ENCODE measurements at places on chromosomes 4 and X.

GRCh38 chrX:20267931-20268701, 1.4 kb upstream of the RPS6KA3 start:
- no peak for DNase-seq

GRCh38 chr4:78762529-78762928, 13.6 kb upstream of the BMP2K start:
- no peak for DNase-seq

DNA sequence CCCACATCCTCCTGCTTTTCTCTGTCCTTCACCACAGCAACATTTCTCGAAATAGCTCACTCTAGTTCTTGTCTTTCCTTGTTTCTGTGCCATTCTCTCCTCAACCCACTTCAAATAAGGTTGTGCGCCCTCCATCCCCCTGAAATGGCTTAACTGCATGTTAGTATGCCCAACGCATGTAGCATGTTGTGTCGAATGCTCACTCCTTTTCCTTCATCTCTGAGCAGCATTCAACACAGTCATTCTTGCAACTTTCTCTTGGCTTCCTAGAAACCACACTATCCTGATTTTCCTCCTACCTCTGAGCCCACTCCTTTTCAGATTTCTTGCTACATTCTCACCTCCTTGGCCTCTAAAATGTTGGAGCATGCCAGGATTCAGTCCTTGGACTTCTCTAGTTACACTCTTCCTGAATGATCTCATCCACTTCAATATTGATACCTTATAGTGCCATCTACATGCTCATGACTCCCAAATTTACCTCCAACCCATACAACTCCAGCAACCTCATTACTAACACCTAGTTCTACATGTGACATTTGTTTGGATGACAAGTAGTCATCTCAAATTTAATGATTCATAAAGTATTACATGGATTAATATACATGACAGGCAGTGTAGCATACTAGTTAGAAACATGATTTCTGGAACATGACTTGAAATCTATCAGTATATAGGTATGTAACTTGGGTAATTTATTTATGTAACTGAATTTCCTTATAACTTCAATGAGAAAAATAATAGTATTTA, 22.3 kb downstream of the RBMX start:
- no peak for DNase-seq

DNA sequence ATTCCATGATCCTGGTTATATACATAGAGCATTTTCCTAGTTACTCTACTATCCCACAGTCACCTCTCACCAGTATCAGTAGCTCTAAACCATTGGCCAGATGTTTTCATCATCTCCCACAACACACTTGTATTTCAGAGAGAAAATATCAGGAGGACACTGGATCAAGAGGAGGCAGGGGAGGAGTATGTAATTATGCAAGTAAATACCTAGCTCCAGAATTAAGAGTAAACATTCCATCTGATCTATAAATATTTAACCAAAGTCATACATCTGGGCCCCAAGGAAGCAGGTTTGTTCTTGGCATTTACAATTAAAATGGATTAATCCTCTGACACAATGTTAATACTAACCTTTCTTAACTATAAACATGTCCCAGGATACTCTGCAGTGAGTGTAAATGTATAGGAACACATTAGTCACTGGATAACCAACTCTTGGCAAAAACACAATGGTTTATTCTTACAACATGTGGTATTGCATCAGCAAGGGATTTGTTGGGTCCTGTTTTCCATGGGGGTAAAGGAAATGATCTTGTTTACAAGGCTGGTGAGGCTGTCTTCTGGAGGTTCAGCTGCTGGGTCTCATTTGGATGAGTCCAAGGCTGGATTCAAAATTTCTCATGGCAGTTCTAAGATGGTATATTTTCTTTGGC, 170.1 kb downstream of the ATG4A start:
- DNase-seq, result no peak

- DNase-seq, result no peak
Measured at GRCh38 chrX:153864101-153864500, 21.9 kb downstream of the L1CAM start.

DNA sequence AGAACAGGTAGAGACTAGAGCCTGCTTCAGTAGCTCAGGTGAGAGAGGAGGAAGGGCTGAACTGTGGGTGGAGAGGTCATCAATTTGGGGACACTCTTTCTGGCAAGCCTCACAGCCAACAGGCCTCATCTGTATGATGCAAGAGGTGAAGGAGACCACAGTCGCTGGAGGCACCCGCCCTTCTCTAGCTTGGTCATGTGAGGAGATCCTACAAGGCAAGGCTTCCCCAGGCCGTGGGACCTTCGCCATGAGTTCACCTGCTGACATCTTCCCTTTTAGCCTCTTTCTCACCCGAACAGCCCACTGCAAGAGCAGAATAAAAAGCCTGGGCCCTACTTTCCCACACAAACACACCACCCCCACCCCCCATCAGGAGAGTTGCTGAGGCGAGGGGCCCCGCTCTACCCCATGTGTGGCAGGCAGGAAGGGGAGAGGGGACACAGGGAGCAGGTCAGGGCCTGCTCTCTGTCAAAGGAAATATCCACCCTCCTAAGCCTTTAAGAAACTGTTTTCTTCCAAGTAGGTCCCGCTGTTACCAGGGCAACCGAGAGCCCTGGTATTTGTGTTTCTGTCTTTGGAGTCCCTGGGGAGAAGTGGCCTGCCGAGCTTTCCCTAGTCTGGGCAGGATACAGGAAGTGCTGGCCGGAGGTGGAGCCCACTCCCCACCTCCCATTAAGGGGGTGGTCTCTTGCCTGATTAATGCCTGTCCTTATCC, 8.1 kb downstream of the RTL5 start:
- DNase-seq, result no peak

- DNase-seq, result no peak
Measured at GRCh38 chr4:167614866-167615265, 380.6 kb upstream of the SPOCK3 start.

DNA sequence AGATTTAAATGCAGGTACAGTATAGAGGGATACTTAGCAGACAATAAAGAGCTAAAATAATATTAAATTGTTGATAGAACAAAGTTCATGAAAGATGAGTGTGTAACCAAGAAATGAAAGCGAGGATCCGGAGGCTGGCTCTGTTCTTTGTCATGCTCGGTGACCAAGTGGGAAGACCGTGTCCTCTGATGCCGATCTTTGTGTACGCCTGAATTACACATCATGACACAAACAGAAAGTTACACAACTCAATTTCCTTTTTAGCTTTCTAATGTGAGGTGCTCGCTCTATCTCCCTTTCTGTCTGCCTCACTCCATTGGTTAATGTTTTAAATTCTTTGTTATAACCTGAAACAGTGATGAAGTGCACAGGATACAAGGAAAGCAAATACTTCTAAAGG, 114.8 kb upstream of the NEIL3 start:
- DNase-seq, result no peak

DNA sequence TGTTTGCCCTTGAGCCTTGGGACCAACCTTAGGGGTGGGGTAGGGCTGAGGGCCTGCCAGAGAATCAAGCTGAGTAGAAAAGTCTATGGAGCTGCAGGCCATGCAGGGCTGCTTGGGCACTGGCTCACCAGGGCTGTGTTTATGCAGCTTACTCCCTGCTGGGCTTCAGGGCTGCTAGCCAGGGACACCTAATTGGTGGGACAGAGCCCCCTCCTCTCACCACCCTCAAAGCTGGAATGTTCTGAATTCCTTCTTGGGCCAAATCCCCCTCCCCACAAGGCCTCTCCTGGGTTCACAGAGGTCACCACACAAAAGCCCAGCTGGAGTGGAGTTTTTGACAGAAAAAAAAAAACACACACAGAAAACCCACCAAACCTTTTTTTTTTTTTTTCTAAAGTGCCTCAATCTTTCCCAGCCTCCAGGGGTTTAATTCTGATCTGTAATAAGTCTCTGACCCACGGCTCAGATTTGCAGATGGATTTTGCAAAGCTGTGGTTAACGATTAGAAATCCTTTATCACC, at the start of gene CLDN2:
CLDN2 (plus strand) TSS at position 471 of the 521 bp plus-strand sequence. CDS start 7,827 bp downstream, outside the sequence.
- DNase-seq, result no peak

GRCh38 chr4:24932515-24933225, 19.8 kb upstream of the CCDC149 start:
- no peak for DNase-seq

DNA sequence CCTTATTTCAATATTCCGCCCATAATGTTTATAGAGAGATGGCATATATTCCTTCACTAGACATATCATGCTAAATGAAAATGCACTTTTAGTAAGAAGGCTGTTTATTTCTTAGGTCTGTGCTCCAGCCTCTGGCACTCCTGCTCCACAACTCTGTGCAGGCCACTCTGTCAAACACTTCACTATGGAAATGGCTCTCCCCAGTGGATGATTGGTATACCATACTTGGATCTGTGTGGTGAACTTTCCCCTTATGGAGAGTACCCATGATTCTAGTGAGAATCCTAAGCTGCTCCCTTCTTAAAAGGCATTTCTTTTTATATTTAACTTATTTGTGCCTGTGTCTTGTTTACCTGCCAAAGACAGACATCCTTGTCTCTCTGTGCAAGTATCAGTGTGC, 480.1 kb upstream of the GALNT7 start:
- DNase-seq, result no peak
